Skin of body (tissue), 3 donors: ENCODE measurements at places on chromosomes 12 and 14. TPM values are rescaled to one million over a fixed set of nuclear protein-coding genes. Genes with fewer than 3 reads are reported as not detected.

- DNase-seq, result peak; percentile 66
Measured at GRCh38 chr12:6465467-6466183, 4.9 kb downstream of the VAMP1 start.

The KLRC3 gene
- 0.30 TPM for total RNA-seq

The ZNF891 gene
- 2.8 TPM for total RNA-seq

DNA sequence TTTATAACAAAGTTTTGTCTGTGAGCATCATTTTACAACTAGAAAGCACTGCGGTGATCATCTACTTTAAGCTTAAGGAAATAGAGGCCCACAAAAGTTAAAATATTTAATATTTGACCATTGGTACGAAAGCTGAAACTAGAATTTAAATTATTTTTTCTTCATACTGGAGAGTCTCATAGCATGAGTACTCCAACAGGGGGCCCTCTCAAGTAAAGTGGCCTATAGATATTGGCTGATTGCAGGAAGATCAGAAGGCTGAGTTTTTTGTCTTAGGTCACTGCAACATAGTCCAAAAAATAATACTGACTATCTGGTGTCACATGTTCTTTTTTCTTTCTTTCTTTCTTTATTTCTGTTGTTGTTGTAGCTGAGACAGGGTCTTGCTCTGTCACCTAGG lies 75.3 kb upstream of the ZDHHC17 start:
- DNase-seq, result no peak

DNA sequence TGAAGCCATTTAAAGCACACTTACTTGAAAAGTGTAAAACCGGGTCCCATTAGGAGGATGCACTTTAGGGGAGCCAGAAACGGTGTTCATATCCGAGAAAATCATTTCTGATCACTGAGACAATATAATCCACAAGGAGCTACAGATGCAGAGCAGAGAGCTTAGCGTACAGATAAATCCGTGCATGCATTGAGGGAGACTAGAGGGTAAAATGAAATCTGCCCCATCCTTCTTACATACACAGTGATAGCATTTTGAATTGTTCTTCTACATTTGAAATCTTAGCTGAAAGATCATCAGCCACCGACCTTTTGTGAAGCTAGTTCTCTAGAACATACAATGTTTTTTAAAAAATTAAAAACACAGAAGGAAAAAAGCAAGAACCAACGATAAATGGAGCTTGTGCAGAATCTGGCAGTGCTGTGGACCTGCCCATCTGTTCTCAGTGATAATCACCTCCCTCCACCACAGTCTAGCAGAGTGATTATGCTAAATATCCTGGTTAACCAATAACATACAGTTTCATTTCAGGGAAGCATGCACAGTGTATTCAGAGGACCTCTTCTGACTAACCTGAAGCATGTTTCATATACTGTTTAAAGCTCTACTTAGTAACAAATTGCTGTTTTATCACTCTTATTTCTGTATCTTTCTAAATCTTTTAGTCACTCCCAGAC lies 161.1 kb downstream of the PPFIA2 start:
- DNase-seq, result no peak

GRCh38 chr14:47223656-47224055 lies 451.7 kb downstream of the MDGA2 start:
- no peak for DNase-seq

GRCh38 chr12:130457215-130457614 lies 119.5 kb downstream of the PIWIL1 start:
- no peak for DNase-seq
